ENCODE measurements at places on chromosomes 5 and 9.
A peak's percentile ranks its signal among the peaks of the same experiment; 100 is the strongest.

- DNase-seq, result no peak
These were observed 42.7 kb downstream of the ACER2 start for GRCh38 chr9:19451240-19452087.

GRCh38 chr9:121562301-121562700 lies 62.7 kb upstream of the GGTA1 start:
- no peak for DNase-seq

DNA sequence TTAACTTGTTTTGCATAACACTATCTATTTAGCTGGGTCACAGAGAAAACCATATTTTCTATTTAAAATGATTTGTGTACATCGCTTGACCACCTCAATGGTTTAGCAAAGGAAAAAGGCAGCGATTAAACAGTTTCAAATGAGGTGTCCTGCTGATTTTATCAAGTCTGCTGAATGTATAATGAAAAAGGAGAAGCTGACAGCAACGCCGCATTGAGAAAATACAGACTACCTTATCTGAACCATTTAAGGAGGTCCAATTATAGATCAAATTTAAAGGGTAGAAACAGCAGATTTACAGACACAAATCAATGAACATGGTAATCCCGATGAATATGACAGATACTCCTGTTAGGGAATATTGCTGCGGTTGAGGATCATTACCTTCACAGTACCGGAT lies 29.6 kb downstream of the PSMB7 start:
- no peak for DNase-seq

DNA sequence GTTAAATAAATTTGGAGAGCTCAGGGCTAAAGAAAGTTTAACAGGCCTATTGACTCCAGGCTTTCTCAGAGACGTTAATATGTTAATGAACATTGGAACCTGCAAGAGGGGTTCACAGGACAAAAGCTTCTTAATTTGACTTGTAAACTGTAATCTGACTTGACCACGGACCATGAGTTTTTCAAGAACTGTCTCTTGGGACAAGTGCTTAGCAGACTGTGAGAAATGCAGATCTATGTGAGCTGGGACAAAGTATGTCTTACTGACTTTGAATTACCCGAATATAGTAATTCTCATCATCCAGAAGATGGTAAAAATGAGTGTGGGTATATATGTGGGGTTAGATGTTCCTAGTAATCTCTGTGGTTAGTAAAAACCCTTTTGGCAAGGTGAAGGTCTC lies 186.6 kb downstream of the ATP10B start:
- no peak for DNase-seq

GRCh38 chr9:128204858-128205257 lies 1.7 kb downstream of the DNM1 start:
- no peak for DNase-seq

GRCh38 chr9:19385786-19386501 lies 5.9 kb upstream of the RPS6 start:
- DNase-seq, result no peak

GRCh38 chr5:1331861-1332405 lies 13.0 kb downstream of the CLPTM1L start:
- DNase-seq, result no peak

- DNase-seq, result no peak
These were observed 677 bp upstream of the MYORG start for GRCh38 chr9:34377404-34377746.

DNA sequence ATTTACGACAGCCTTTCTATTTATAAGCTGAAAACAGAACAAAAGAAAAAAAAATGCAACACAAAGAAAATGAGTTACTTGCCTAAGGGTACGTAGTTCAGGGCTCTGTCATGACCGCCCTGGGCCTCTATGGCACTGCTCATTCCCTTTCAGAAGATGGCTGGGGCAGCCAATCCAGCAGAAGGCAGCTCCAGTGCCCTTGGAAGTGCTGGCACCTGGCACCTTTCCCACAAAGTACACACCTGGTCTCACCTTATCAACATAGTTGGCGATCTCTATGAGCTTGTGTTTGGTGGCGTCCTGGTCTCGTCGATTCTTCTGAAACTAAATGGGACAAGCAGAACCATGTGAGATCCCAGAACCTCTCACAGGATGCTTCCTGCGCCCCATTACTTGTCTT lies 53.2 kb downstream of the NIPAL4 start:
- no peak for DNase-seq

GRCh38 chr5:41973087-41973486 lies 48.0 kb downstream of the FBXO4 start:
- DNase-seq, result no peak

DNA sequence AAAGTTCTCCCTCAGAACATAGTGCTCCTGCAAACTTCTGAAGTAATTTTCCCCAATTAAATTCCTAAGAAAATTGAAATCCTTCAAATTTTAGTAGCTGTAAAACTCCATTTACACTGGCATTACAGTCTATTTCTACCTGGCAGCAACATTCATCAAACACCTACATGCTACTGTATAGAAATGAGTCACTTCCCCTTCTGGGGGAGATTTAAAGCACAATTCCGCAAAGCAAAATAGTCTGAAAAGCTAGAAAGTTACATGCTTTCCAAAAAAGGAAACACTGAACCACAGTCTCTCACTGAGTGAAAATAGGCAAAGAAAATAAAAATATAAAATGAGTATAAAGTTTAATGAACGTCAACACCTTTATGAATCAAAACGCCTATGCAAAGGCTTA lies 43.3 kb downstream of the MCTP1 start:
- DNase-seq, result no peak

GRCh38 chr5:73792687-73793320 lies 166.8 kb downstream of the ARHGEF28 start:
- no peak for DNase-seq

GRCh38 chr5:73116506-73116905 lies 3.9 kb upstream of the TMEM171 start:
- DNase-seq, result no peak

DNA sequence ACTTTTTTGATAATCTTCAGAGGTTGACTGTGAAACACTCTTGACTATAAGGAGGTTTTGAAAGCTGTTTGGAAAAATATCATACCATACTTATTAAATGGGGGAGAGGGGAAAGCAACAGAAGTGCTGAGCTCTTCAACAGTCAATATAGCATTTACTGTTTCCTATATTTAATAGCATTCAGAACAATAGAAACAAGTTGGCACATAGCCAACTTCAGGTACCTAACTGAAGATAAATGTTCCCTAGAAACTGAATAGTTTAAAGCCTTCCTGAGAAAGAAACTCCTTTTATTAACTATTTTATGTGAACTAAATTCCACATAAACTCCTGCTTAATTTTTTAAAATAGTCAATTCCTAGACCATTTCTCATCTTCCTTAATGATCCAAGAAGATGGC lies 26.3 kb downstream of the SLC31A1 start:
- peak; percentile 14 for DNase-seq

GRCh38 chr5:126236994-126237393 lies 186.2 kb upstream of the GRAMD2B start:
- DNase-seq, result no peak

- DNase-seq, result no peak
These were observed 10.1 kb downstream of the TLR4 start for GRCh38 chr9:117714282-117714681.

DNA sequence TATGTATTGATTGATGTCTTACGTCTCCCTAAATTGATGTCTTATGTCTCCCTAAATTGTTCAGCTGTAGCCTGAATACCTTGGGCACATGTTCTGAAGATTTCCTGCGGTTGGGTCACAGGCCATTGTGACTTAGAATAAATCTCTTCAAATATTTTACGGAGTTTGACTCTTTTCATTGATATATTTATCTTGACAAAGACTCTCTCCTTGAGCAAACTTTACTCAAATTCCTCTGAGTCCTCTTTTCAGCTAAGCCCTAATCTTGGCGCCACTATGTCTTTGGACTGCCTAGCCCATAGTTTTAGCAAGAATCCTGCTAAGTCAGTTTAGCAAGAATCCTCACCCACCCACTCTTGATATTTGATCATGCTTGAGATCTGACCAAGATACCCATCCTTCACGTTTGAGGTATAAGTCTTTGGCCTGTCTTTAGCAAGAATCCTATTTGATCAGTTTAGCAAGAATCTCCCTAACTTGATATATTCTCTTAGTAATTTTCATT lies 35.3 kb upstream of the FBXL17 start:
- DNase-seq, result no peak

DNA sequence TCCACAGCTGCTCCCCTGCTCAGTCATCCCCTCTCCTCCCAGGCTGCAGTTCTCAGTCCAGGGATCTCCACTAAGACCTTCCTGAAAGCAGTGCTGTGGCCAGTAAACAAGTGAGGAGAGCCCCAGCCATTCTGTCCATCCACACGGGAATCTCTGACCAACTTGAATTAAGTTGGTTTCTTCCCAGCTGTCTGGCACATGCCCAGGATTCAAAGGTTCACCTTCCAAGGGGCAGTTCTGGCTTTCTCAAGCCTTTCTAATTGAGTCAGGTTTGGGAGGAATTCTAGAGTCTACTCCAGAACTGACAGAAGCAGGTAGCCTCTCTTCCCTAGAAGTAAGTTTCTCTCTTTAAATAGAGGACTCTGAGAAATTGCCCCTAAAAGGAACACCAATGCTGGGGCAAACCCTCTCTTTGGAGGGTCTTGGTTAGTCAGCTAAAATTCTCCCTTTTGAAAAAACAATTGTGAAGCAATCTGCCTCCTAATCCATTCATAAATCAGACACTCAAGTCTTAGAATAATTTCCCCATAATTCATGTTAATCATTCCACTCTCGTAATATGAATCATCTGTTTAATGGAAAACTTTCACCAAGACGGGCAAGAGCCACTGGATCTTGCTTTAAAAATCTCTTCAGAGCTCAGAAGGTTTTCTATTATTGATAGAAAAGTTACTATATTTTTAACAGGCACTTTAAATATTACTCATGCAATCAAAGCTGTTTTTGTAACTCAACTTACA lies 133.8 kb downstream of the SPOCK1 start:
- no peak for DNase-seq

GRCh38 chr9:38081356-38082108 lies 12.5 kb upstream of the SHB start:
- no peak for DNase-seq

All from NCI-H1417 treated with DMSO at 0.1 percent for 48 hours (cell line).